Sigmoid colon (tissue), 7 donors: ENCODE measurements at places on chromosomes 4 and X. TPM values are rescaled to one million over a fixed set of nuclear protein-coding genes. Genes with fewer than 3 reads are reported as not detected.

PCDH11X gene
- total RNA-seq = under 0.01 TPM

FAM120C gene
- total RNA-seq = 7.7 TPM

TCEAL1 gene
- total RNA-seq = 181 TPM

GAR1 gene
- 4.6 TPM for total RNA-seq

CXorf51A gene
- total RNA-seq = not detected
